Urinary bladder (tissue), 4 donors: ENCODE measurements at places on chromosomes 12 and 14. TPM values are rescaled to one million over a fixed set of nuclear protein-coding genes. Genes with fewer than 3 reads are reported as not detected.

DNA sequence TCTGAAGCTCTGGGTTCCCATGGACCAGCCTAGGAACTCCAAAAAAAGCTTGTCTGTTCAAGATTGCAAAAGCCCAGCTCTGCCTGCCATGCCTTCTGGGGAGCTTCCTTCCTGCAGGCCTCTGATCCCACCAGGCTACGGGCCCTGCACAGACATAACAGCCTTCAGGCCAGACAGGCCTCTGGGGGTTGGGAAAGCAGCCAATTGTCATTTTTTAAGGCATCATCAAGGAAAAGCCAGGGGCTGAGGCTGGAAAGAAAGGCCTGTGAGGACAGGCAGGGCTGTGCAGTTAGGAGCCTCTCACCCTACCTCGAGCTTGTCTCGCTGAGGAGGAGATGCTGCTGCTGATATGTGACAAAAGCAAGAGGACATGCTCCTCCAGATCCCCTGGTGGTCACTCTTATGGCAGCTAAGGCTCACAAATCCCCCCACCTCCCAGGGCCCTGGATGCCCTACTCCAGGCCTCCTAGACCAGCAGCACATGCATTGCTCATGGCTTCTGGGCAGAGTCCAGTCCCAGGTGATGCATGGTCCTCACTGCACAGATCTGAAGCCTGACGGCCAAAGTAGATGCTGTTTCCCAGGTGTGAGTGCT, 2.9 kb downstream of the TMEM229B start:
- DNase-seq, result no peak

- DNase-seq, result no peak
These were observed 3.5 kb upstream of the HIGD1C start for GRCh38 chr12:50948798-50949197.

- DNase-seq, result no peak
These were observed 119.5 kb downstream of the LRRK2 start for GRCh38 chr12:40344312-40344711.

GRCh38 chr12:1093166-1093751, 102.2 kb downstream of the ERC1 start:
- DNase-seq, result peak; percentile 39

GRCh38 chr14:99213527-99213971, 58.4 kb downstream of the BCL11B start:
- no peak for DNase-seq

GRCh38 chr14:22814373-22814772, 862 bp downstream of the SLC7A7 start:
- no peak for DNase-seq

Gene CLEC14A
- polyA plus RNA-seq, result 56.8 TPM

Gene HSPB8
- 601 TPM for polyA plus RNA-seq

- DNase-seq, result peak; percentile 15
These were observed 1.5 kb upstream of the NTS start for GRCh38 chr12:85872497-85873091.

Gene LRIG3
- polyA plus RNA-seq, result 27.8 TPM

DNA sequence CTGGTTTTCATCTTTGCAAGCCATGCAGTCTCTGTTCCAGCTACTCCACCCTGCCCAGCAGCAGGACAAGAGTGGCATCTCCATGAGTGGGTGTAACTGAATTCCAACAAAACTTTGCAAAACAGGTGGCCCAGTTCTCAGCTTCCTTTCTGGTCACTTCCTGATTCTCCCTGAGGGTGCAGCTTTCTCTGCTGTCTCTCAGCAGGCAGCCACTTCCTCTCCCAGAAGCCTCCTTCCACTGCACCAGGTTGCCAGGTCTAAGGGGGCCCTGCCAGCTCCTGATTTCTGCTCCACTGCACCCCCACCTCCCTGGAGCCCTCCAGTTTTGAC, 341.0 kb upstream of the FKBP4 start:
- DNase-seq, result no peak

DNA sequence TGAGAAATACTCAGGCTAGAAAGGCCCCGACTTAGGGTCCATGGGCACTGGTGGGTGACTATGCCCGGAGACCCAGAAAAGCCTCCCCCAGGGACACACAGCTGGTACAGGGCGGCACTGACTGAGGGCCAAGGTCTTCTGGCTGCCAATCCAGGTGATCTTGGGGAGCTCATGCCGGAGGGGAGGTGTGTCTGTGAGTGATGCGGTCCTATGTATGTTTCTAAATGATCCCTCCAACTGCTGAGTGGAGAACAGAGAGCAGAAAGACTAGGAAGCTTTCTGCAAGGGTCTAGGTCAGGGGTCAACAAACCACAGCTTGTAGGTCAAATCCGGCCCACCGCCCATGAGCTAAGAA, 391 bp downstream of the SERPINA4 start:
- DNase-seq, result no peak

Gene DUSP6
- 66.1 TPM for polyA plus RNA-seq

- no peak for DNase-seq
These were observed 178.6 kb upstream of the PDE3A start for GRCh38 chr12:20189767-20190166.

Gene C1RL
- 92.2 TPM for polyA plus RNA-seq

Gene RTN1
- polyA plus RNA-seq, result 6.3 TPM

GRCh38 chr14:51653775-51654532, 2.2 kb downstream of the FRMD6 start:
- no peak for DNase-seq

- no peak for DNase-seq
These were observed 13.5 kb upstream of the KRT82 start for GRCh38 chr12:52419656-52420055.

- DNase-seq, result no peak
These were observed 975 bp downstream of the OGFOD2 start for GRCh38 chr12:122975790-122976647.

DNA sequence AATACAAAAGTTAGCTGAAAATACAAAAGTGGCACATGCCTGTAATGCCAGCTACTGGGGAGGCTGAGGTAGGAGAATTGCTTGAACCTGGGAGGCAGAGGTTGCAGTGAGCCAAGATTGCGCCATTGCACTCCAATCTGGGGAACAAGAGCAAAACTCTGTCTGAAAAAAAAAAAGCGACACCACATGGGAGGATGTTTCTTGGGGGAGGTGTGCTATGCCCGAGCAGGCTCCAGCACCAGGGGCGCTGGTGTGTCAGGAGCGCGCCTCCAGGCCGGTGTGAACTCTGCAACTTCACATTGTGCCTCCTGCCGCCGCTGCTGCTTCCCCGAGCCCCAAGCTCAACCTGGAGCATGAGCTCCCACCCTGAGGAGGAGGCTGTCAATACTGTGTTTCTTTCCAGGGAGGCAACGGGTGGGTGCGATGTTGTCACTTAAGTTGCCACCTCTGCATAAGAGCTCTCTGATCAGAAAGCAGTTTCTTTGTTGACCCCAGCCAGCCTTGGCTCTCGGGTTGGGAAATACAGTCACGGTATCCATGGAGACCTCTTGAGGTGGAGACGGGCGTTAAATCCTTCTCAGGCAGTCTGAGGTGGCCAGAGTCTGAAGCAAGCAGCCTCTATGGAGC, 18.9 kb downstream of the DEGS2 start:
- DNase-seq, result no peak

Gene C1R
- 1,192 TPM for polyA plus RNA-seq

DNA sequence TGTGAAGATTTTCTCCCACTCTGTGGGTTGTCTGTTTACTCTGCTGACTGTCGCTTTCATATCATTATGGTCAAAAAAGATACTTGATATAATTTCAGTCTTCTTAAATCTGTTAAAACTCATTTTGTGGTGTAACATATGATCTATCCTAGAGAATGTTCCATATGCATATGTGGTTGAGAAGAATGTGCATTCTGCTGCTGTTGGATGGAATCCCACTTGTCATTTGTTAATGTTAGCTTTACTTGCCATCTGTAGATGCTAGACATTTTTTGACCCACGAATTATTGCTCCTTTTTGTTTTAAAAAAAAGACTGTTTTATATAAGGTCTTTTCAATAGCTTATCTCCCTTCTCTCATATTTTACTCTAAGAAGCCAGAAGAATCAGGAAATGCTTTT, 26.3 kb upstream of the OR5AU1 start:
- DNase-seq, result no peak

DNA sequence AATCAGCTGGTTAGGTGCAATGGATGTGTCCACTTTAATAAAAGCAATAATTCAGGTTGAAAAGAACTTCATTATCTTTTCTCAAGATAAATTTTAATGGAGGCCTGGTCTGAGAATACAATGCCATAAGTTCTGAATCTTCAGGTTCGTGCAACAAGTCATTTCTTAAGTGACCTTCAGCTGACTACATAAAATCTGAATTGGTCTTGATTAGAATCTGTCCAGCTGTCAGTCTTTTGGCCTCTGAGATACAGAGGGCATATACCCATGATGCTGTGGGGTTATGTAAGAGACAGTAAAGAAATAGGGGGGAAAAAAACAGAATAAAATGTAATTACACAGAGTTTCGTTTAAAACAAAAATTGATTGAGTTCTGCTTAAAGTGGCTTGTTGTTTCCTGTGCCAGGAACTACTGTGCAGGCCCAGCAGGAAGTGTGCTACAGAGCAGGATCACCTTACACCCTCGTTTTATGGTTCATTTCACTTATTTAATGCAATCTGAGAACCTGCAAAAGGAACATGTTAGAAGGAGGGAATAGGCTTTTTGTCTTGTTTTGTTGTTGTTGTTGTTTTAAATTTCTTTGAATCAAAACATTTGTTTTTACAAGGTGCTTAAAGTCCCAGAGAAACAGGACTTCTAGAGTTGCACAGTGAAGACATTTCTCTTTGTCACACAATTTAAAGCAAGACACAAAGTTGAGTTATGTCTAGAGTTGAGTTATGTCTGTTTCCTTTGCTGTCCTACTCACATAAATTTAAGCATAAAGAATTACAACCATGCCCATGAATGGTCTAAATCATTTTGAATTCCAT, 64.2 kb downstream of the LGR5 start:
- DNase-seq, result no peak
